ENCODE measurements at places on chromosomes 2 and 18.
A peak's percentile ranks its signal among the peaks of the same experiment; 100 is the strongest.

DNA sequence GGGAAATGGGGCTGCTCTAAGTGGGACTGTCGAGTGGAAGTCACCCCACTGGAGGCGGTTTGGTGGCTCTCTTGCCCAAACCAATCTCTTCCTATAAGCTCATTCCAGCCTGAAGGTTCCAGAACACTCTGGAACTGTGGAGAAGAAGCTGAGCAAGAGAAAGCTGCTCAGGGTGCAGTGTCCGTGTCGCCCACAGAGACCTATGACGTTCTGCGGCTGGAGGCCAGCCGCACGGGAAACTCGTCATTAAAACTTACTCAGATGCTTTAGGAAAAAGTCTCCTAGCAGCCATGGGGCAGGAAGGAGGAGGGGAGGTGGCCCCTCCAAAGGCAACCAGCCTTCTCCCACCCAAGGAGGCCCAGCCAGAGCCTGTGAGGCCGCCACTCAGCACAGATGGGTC is 41.7 kb downstream of the ADCY3 start:
- no peak for DNase-seq

- no peak for DNase-seq
These were observed 196.1 kb upstream of the SALL3 start for GRCh38 chr18:78783564-78783960.

GRCh38 chr2:3871002-3871401 is 167.6 kb downstream of the DCDC2C start:
- DNase-seq: no peak

- no peak for DNase-seq
These were observed 25.6 kb downstream of the DNPEP start for GRCh38 chr2:219362072-219362471.

GRCh38 chr2:72210470-72210869 is 62.8 kb upstream of the CYP26B1 start:
- no peak for DNase-seq

DNA sequence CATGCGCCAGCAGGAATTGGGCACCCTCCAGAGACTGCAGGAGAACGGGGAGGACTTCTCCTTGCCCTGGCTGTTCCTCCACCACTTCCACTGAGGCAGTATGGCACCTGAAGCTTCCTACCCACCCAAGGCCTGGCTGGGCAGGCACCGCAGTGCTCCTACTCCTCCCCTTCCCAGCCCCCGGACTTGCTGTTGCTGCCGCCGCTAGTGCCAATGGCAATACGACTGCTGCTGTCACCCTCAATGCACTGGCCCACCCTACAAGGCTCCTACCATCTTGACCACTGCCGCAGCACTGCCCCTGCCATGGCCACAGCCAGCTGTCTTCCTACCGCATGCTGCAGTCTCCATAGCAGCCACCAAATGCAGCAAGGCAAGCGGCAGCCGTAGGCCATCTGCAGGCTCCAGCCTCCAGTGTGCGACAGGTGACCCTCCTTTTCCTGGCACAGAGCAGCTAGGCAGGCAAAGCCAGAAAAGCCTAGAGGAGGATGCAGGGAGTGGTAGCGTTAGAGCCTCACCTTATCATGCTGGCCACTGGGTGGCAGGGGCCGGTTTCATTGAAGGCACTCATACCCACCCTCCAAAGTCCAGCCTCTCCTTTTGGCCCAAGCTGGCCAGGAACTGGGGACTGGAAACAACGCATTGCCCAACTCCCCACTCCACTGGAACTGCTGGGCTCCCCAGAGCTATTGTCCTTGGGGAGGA is 47.4 kb upstream of the ANKRD62 start:
- DNase-seq: no peak

DNA sequence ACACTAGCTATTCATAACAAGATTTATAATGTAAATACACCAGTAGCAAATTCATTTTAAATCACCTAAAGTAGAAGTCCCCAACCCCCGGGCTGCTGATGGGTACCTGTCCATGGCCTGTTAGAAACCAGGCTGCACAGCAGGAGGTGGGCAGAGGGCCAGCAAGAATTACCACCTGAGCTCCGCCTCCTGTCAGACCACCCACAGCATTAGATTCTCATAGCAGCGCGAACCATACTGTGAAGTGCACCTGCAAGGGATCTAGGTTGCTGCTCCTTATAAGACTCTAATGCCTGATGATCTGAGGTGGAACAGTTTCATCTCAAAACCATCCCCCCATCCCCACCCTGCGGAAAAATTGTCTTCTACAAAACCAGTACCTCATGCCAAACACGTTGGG is 71.3 kb downstream of the KANSL1L start:
- no peak for DNase-seq

- DNase-seq: no peak
These were observed 1.2 kb upstream of the HES6 start for GRCh38 chr2:238240757-238241711.

GRCh38 chr2:11889101-11889850 is 142.8 kb downstream of the LPIN1 start:
- no peak for DNase-seq

DNA sequence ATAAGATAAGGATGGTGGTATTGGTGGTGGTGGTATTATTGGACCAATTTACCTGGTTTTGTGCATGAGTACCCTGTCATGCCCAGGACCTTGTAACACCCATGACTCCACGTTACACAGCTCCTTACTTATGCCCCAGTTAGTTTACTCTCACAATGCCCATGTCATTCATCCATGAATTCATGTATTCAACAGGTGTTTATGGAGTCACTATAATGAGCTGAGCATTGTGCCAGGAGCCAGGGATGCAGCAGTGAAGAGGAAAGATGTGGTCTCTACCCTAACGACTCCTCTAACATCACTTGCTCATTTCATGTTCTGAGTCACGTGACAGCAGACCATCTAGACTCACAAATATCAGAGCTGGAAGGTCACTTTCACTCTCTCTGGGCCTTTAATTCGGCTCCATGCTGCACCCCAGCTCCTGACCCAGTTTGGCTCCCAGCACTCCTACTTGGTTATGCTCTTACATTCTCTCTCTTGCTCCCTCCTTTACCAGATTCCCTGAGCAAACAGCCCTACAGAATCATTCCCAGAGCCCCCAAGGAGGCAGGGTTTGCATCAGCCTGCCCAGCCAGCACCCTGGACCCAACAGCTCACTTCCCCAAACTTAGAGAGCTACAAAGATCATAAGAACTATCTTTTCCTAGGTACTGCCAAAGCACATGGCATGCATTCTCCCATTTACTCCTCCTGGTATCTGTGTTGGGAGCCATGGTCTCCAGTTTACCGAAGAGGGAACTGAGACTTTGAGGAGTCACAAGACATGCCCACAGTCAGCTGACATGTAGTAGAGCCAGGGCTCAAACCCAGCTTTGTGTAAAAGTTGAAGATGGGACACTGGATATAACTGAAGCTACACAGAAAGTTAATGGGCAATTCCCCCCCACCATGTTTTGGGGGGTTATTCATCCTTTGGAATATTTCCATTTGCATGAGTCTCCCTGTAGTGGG is 449.9 kb downstream of the LRATD1 start:
- no peak for DNase-seq

- no peak for DNase-seq
These were observed 8.2 kb downstream of the MALL start for GRCh38 chr2:110107092-110108079.

DNA sequence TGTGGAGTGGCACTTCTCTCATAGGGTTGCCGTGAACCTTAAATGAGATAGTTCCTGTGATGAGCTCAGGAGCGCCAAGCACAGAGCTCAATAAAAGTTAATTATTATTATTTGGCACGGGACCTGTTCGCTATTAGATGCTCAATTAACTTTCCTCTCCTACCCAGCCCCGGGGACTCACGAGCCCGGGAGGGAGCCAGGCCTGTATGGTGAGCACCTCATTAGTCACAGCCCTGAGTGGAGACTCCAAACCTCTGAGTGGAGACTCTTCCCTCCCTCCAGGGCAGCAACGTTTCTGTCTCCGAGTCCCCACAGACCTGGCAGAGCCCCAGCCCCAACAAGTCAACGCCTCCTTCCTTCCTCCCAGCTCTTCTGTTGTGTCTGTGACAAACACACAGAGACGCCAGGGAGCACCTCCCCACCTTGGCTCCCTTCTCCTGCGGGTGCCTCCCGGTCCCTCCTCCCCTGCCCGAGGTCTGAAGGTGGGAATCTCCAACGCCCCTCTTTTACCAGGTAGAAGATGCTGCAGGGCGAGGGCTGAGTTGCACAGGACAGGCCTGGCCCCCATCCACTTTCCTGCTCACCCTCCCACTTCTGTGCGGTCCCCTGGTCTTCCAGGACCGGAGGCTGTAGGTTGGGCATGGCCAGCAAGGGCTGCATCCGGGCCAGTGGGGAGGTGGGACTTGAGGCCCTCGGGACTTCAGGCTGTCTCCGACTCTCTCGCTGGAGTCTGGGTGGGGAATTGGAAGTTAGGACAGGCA is 52.7 kb upstream of the ODC1 start:
- DNase-seq: no peak

GRCh38 chr2:29129586-29130281 is 14.5 kb downstream of the CLIP4 start:
- DNase-seq: no peak

- DNase-seq: no peak
These were observed 205.1 kb downstream of the ZBTB7C start for GRCh38 chr18:48203961-48204666.

DNA sequence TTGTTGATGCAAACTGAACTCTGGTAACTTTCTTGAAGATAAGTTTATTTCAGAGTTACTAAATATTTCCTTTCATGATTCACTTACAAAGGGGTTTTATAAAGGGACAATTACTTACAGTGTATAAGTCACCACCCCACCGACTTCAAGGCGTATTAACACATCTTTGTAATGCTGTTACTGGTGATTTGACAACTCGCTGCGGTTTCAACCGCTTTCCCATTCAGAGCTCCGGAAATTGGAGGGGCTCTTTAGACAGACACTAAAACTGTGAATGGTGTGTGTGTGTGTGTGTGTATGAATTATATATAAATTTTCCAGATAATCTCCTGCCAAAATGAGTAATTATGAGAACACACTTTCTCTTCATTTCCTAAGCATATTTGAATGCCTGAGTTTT is 4.9 kb downstream of the TM4SF20 start:
- DNase-seq: peak; percentile 25

GRCh38 chr2:58436872-58437271 is 195.7 kb upstream of the FANCL start:
- no peak for DNase-seq

DNA sequence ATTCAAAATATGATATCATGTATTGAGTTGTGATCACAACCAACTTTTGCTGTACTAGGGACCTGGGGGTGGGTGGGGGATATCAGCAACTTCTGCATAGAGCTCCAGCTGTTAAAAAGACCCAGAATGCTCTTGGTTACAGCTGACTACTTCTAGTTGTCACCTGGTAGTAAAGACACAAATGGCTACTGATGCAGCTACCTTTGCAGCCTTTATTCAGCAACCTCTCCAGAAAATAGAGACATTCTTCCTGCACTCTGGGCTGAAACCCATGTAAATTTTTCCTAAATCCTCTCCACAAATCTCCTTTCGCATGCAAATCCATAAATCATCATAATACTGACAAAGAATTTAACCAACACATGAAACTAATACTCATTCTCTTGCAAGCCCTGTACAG is 238.3 kb downstream of the TCF4 start:
- no peak for DNase-seq

DNA sequence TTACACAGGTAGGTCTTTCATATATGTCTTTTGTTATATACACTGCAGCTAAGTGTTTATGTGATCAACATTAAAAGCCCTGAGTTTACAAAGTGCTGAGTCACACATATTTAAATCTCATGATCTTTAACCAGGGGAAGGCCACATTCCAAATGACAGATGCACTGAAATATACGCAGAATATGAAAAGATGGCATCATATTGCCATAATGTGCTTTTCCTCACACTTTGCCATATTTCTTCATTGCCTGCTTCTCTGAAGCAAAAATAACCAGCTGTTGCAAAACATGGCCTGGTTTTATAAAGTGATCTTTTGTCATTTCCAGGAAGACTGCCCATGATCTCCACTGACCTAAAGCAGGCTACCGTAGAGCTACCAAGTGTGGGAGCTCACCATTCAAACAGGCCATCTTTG is 93.5 kb upstream of the MAPRE2 start:
- no peak for DNase-seq

DNA sequence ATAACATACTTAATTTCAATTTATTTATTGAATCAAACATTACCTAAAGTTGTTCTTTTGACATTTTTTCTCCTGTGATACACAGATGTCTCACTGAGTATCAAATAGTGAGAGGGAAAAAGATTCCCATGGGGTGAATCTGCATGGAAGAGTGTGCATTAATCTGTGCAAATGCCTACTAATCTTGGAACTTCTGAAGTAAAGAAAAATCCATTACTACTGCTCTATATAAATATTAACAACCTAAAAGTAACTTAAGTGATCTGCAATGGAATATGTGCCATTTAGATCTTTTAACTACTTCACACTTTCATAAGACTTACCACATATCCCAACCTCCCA is 125.5 kb downstream of the PLCL1 start:
- no peak for DNase-seq

- DNase-seq: no peak
These were observed 137.3 kb downstream of the GALNT14 start for GRCh38 chr2:31000970-31001369.

DNA sequence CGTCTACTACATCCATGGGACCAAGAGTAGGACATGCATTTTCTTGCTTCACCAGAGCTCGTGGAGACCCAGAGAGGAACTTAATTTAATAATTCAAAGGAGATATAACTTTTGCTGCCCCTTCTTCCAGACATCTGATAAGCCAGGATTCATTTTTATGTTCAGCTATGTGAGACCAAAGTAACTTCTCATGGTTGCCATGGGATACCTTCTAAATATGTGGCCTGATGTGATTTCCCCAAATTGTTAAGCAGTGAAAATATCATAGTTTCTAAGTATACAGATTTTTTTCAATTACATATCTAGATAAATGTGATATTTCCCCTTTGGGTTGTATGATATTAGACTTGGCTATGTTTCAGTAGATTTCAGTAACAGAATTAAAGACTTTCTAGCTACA is 185.5 kb upstream of the FN1 start:
- no peak for DNase-seq

GRCh38 chr2:192696857-192697256 is 502.1 kb upstream of the TMEFF2 start:
- no peak for DNase-seq

- DNase-seq: no peak
These were observed 238.6 kb downstream of the TWIST2 start for GRCh38 chr2:239086325-239087020.

DNA sequence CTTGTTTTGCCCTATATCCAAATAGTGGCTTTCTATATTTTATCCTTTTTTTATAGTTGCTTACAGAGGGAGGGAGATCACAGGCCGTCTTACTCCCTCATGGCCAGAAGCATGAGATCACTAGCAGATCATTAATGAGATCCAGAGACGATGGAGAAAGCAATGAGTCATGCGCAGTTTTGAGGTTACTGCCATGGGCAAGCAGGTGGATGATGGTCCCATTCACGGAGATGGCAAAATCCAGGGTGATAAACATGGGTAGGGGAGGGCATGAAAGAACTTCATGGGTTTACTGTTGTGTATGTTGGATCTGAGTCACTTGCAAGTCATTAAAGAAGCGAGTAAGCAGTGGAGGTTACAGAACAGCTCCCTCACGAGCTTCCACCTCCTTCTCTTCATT is 60.4 kb downstream of the C18orf63 start:
- no peak for DNase-seq

GRCh38 chr18:63970809-63971205 is 926 bp downstream of the SERPINB8 start:
- DNase-seq: no peak

Measured in stimulated activated CD4-positive, alpha-beta T cell treated with anti-CD3 and anti-CD28 coated beads, Interleukin-2, amount 100 ng/mL, for 48 hours (primary cell).